ENCODE measurements at places on chromosomes 5 and 9.

- no peak for DNase-seq
Measured at GRCh38 chr9:114310471-114311450, 12.1 kb upstream of the ORM1 start.

DNA sequence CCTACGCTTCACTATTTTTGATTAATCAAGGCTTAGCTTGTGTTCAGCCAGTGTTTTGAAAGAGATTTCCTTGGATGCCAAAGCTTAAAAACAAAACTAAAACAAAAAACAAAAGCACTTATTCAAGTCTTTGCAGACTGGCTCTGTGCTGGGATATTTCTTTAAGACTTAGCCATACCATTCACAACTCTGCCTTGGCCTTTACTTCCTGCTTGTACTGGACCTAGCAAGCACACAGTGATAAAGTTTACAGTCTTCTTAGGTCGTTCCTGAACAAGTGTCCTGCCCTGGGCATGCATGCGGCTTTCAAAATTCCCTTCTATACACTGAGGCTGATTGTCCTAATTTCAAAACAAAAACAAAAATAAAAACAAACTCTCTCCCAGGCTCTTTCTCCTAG is 20.7 kb downstream of the FBXL17 start:
- no peak for DNase-seq

- no peak for DNase-seq
Measured at GRCh38 chr9:99037769-99038483, 67.0 kb upstream of the TGFBR1 start.

GRCh38 chr9:111320631-111321030 is 9.4 kb downstream of the OR2K2 start:
- no peak for DNase-seq

GRCh38 chr5:163612358-163613149 is 107.1 kb downstream of the MAT2B start:
- DNase-seq, result no peak

GRCh38 chr9:89234205-89235067 is 55.8 kb upstream of the SHC3 start:
- DNase-seq, result no peak

- DNase-seq, result no peak
Measured at GRCh38 chr9:95366731-95367325, 49.3 kb upstream of the FANCC start.

- no peak for DNase-seq
Measured at GRCh38 chr9:109026306-109026705, 13.0 kb upstream of the CTNNAL1 start.

- DNase-seq, result no peak
Measured at GRCh38 chr5:155982354-155982753, 344.6 kb upstream of the SGCD start.

DNA sequence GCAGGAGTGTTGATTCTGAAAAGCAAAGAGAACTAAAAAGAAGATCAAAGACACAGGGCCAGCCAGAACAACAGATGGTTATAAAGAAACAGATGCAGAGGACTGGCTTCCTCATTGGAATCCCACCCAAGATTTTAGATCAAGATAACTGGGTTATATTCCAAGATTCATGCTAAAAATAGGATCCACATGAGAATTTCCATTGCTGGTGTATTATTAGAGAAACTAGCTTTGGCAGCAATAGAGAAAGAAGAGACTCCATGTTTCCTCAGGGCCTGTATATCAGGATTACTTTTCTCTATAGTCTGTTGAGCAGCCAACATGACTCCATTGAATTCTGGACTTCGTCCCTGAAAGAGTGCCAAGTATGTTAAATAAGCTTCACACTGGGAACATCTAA is 367.3 kb downstream of the TUSC1 start:
- peak; percentile 42 for DNase-seq

- no peak for DNase-seq
Measured at GRCh38 chr5:162174358-162174974, 106.9 kb downstream of the GABRG2 start.

- no peak for DNase-seq
Measured at GRCh38 chr9:132426639-132427414, 16.8 kb downstream of the CFAP77 start.

DNA sequence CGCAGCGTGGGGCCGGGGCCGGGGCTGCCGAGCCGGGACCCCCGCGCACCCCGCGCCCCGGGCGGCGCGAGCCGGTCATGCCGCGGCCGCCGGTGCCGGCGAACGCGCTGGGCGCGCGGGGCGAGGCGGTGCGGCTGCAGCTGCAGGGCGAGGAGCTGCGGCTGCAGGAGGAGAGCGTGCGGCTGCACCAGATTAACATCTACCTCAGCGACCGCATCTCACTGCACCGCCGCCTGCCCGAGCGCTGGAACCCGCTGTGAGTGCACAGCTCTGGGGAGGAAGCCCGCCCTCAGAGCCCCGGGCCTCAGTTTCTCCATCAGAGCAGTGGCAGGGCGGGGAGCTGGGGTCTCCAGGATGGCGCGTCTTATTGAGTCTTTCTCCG is 335 bp downstream of the GALNT12 start:
- DNase-seq, result peak; percentile 51

GRCh38 chr5:69167929-69168328 is 979 bp downstream of the CCNB1 start:
- no peak for DNase-seq

GRCh38 chr9:130039528-130040147 is 3.4 kb downstream of the FNBP1 start:
- DNase-seq, result no peak

- no peak for DNase-seq
Measured at GRCh38 chr5:146528236-146528635, 12.2 kb upstream of the GPR151 start.

- DNase-seq, result no peak
Measured at GRCh38 chr5:10009802-10010201, 239.9 kb downstream of the ATPSCKMT start.

GRCh38 chr5:22926574-22926973 is 73.4 kb upstream of the CDH12 start:
- DNase-seq, result no peak

GRCh38 chr5:127447827-127448226 is 69.6 kb upstream of the PRRC1 start:
- DNase-seq, result no peak

GRCh38 chr5:43432486-43433375 is 20.5 kb upstream of the CCL28 start:
- peak; percentile 11 for DNase-seq

DNA sequence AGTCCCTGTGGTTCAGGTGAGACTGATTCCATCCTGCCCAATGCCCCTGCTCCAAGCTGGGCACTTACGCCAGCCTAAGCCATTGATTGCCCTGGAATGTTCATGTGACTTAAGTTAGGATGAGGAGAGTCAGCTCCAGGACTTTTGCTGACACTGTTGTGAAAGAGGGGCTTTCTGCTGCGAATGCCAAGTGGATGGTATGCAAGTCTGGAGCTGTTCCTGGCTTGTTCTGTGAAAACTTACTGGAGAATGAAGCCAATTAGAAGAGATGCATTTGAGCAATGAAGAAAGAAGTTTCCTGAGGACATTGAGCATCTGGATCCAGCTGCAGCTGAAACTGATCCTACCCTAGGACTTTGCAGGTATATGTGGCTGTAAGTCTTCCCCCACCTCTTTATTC is 61.2 kb upstream of the ZFR start:
- no peak for DNase-seq

DNA sequence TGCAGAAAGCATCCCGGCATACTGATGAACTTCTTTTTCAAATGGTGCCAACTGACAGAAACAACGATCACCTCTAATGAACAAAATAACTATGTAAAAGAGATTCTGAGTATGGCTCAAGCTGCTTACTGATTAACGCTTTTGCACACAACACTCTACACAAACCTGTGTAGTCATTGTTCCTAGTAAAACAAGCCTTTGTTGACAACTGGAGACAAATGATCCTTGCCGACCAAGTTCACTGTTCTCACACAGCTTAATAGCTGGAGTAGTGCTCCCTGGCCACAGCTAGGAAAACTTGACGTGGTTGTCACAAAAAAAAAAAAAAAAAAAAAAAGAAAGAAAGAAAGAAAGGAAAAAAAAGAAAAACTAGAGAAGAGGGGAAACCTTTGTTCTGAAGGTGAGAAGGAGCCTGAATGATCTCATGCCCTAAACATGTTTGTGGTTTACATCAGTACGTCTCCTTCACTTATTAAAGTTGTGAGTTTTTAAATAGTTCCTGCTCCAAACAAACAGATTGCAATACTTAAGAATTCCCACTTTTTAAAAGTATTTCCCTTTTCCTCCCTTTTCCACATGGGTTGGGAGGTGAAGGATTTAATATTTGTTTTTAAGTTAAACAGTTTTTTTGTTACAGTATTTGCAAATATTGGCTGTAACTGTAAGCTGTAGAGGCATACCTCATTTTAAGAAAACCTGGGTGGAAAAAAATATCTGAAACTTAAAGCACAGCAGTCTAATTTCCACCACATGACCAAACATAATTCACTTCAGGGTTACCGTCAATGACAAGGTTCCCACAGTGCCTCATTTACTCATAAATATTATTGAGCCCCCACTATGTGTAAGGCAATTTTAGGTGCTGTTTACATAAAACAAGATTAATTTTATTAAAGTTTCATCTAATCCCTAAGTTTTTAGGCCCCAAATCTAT is 63.7 kb downstream of the GLIS3 start:
- DNase-seq, result no peak

- no peak for DNase-seq
Measured at GRCh38 chr9:129904734-129905133, 69.5 kb downstream of the USP20 start.

DNA sequence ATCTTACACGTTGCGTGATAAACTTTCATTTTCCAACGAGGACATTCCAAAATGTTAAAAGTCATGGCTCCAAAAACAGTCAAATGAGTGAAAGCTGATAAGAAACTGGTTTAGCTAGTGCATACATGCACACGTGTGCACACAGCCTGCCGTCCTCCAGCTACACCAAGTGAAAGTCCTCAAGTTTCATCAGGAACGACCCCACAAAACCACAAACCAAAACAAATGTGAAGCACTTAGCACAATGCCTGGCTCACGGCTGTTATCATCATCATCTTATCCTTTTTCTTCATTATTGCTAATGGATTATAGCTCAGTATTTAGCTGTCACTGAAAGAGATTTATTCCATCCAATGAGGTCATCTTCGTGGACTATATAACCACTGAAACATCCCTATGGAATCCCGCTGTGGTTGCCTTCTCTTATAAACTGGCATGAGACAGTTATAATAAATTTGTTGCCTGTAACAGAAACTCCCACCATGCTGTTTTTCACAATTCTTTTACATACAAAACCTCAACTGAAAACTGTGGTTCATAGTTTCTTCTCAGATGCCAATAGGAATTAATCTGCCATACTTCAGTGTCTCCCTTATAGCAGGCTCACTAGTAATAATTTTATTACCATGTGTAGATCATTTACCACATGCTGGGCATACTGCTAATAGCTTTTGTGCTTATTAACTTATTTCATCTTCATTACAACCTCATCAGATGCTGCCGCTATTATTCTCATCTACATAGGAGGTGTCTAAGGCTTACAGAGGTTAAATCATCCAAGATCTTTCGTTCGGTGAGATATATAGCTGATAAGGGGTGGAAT is 56.1 kb downstream of the SAXO1 start:
- peak; percentile 39 for DNase-seq

DNA sequence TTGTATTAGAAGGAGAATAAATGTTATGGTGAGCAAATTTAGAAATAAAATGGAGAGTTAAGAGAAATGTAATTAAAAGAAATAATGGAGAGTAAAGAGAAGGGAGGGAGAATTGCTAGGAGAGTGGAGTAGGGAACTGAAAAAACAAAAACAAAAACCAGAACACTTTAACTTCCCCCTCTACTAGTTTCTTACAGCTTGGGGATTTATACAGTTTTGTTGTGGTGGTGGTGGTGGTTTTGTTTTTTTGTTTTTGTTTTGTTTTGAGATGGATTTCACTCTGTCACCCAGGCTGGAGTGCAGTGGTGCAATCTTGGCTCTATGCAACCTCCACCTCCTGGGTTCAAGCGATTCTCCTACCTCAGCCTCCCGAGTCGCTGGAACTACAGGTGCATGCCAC is 322.4 kb downstream of the TMEM167A start:
- no peak for DNase-seq

DNA sequence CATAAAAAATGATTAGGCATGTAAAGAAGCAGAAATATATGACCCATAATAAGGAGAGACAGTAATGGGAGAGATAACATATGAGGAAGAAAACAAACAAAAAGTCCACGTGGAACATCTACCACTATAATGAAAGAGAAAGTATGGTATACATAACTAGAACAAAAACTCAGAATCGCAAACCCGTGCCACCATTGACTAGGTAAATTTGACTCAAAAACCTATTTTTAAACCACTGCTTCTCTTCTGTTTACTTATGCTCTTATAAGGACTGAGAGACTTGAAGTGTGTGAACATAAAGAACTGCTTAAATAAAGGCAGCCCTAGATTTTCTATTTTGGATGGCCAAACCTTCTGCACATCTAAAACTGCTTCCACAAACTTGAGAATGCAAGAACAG is 330.7 kb downstream of the CAAP1 start:
- DNase-seq, result no peak
